ENCODE measurements at places on chromosomes 2 and 18.

GRCh38 chr2:86011449-86011941 lies 94.2 kb downstream of the POLR1A start:
- DNase-seq, result peak; percentile 69

DNA sequence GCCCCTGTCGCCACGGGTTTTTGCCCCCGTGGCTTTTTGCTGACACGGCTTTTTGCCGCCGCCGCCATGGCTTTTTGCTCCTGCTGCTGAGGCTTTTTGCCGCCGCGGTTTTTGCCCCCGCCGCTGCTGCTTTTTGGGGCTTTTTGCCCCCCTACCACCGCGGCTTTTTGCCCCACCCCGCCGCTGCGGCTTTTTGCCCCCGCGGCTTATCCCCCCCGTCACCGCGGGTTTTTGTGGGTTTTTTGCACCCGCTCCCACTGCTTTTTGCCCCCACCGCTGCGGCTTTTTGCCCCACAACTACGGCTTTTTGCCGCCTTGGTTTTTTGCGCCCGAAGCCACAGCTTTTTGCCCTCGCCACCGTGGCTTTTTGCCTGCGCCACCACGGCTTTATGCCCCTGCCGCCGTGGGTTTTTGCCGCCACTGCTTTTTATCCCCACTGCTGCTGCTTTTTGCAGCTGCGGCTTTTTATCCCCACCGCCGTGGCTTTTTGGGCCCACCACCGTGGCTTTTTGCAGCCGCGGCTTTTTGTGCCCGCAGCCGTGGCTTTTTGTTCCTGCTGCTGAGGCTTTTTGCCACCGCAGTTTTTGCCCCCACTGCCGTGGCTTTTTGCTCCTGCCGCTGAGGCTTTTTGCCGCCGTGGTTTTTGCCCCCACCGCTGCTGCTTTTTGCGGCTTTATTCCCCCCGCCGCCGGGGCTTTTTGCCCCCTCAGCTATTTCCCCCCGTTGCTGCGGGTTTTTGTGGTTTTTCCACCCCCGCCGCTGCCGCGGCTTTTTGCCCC lies 2798.0 kb upstream of the TEKT4 start:
- DNase-seq, result no peak

DNA sequence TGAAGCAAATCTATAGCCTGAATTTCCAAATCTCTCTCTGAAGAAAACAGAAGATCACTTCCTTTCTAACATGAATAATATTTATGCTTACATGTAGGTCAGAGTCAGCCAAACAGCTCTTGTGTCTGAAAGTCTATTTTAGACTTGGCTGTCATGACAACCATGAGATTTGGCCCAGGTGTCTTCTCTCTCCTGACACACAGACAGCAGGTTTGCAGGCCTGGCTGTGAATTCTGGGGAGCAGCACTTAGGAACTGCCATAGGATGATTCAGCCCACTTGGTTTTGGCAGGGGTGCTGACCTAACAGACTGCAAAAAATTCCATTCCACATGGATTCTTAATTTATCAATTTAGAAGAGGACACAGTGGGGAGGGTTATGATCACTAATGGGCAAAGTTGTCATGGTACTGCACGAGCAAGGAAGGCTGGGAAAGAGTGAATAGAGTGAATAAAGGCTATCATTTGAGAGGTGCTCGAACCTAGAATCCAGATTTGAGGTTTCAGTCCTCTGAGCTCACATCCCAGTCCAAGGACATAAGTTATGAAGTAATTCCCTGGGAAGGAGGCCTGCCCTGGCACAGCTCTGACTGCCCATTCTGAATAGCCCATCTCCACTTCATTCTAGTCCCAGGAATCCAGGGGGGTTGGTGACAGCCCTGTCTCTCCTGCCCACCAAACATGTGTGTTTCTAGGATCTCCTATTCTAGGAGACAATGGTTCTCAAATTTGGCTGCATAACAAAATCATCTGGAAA lies 453.9 kb upstream of the TRIB2 start:
- DNase-seq, result no peak

DNA sequence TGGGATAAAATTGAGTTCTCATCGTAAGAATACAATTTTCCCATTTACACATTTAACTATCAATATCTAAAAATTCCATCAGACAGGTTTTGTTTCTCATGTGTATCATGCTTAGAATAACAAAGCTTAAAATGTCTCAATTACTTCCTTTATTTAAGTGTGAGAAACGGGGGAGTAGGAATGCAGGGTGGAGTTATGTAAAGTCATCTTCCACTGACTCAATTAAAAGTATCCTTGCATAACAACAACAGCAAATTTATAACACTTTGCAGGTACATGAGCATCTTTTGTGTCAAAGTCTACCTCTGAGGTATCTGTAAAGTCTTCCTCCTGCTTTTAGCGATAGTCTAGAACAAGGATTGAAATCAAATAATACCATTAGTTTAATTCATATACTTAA lies 327.1 kb downstream of the EPHA4 start:
- DNase-seq, result no peak

DNA sequence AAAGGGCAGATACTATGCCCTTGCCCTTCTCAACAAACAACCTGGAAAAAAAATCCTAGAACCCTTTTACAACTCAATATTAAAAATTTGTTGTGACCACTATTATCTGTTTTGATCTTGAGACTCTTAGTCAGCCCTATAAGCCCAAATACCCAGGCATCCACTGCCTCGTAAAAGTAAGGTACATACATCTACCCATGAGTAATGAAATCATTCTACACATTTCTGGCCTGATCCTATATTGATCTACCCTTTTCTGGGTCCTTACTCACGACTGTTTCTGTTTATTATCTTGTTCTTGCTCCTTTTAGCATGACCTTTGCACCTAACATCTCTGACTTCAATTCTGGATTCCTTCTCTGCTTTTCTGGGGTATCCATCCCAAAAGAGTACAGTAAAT lies 56.8 kb downstream of the SCG2 start:
- no peak for DNase-seq

GRCh38 chr2:102789349-102790090 lies 27.7 kb downstream of the TMEM182 start:
- DNase-seq, result no peak

GRCh38 chr2:145157036-145157675 lies 637.2 kb upstream of the ZEB2 start:
- no peak for DNase-seq

DNA sequence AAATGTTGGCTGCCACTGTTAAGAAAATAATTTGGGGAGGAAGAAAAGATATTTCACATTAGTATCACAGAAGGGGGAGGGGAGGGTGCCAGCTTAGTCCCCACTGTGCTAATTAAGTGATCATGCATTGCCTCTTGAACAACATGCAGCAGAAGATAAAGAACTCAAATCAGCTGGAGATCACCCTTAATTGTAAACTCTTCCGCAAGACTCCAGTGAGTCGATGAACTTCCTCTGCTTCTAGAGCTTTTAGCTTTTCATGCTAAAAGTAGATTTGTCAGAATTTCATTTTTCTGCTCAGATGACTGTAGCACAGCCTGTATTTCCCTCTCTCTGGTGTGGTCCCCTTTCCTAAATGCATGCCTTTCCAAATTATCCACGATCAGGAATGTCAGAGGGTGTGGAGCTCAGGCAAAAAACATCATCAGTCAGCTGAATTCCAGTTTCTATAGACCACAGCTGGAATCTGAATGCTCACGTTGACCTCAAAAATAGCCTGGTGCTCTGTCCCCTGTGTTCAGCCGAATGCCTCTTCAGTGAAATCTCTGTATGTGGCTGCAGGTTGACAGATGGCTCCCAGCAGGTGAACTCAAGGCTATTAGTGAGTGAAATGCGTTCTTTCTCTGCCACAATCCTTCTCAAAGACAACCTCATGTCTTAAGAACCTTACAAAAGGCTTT lies 156.8 kb upstream of the UNC80 start:
- no peak for DNase-seq

GRCh38 chr2:216497382-216498069 lies 1.1 kb upstream of the RPL37A start:
- no peak for DNase-seq

DNA sequence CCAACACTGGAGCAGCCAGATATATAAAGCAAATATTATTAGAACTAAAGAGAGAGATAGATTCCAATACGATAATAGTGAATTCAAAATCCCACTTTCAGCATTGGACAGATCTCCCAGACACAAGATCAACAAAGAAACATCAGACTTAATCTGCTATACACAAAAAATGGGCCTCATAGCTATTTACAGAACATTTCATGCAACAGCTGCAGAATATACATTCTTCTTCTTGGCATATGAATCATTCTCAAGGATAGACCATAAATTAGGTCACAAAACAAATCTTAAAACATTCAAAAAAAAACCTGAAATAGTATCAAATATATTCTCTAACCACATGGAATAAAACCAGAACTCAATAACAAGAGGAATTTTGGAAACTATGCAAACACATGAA lies 23.8 kb upstream of the BAZ2B start:
- DNase-seq, result no peak

DNA sequence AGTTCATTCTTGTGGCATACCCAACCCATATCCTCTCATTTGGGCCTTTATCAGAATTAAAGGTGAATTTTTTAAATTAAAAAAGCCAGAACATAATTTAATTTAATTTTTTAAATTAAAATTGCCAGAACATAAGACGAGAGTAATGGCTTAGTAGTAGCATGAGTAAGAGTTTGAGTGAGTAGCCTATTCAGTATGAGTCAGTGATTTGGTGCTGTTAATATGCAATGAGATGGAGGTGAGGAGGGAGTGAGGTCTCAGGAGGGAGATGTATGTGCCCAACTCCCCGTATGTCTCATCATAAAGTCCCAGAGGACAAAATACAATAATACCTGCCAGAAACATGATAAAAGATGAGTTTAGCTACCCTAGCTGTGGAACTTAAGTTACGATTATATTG lies 115.3 kb upstream of the THOC1 start:
- DNase-seq, result no peak

- DNase-seq, result no peak
These were observed 47.1 kb upstream of the SELENOI start for GRCh38 chr2:26298638-26299393.

DNA sequence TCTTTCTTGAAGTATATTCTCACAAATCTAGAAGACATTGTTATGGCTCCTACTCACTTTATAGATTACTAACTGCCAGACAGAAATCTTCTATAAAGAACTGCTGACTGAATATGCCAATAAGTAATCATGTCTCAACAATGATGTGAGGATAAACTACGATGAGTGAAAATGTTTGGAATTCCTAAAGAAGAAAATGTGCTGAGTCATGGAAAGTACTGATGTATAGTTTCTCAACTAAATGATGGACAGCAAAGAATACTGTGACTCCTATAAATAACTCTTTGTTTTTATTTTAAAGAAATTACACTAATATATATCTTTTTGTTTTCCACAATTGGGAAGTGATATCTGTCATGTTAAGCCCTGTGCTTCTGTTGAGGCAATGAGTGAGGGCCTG lies 232.9 kb downstream of the LNPK start:
- no peak for DNase-seq

DNA sequence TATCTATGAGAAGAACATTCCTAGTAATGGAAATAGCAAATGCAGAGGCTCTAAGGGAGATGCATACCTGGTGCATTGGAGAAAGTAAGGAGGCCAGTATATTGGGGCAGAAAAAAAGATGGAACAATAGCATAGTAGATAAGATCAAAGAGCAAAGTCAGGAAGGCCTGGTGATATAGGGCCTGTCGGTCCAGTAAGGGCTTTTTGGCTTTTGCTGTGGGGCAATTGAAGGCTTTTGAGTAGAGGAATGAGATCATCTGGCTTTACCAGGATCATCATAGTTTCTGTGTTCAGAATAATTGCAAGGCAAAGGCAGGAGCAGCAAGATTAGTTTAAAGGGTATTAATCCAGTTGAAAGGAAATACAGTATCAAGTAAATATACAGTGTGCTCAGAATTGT lies 111.8 kb downstream of the EHBP1 start:
- DNase-seq, result no peak

DNA sequence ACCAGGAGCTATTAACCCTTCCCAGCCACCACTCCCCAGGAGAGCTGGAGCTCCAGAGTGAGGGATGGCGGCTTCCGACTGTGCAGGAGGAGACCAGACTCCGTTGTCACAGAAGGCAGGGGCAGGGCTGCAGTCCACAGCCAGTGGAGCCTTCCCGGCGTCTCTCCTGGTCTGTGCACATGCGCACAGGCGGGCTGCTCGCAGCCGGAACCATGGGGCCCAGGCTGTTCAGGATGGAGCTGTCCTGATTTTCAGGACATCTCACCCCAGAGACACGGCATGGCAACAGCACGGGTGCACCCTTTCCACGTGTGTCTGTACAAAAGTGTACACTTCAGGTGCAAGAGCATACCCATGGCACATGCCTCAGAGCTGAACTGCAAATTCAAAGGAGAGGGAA lies 28.9 kb downstream of the EIPR1 start:
- DNase-seq, result no peak

GRCh38 chr2:39805936-39806608 lies 27.0 kb upstream of the THUMPD2 start:
- no peak for DNase-seq

GRCh38 chr2:7363906-7364305 lies 446.7 kb downstream of the RNF144A start:
- DNase-seq, result no peak

DNA sequence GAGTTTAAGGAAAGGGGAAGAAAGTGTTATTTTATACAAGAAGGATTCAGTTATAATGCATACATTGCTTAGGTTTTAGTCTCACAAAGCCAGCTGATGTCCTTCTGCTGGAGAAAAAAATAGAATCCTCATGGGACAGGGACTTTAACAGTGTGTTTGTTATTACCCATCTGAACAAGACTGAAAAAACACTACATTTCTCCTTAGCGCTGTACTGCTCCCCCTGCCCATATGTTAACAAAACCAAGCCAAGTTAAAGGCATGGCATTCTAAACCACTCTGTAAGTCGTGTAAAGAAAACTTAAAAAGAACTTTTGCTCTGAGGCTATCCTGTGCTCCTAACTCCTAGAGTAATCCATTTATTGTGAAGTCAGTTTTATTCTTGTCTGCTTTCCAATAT lies 102.6 kb upstream of the NYAP2 start:
- no peak for DNase-seq

- DNase-seq, result no peak
These were observed 42.6 kb downstream of the HNRNPLL start for GRCh38 chr2:38560092-38560491.

GRCh38 chr2:171166328-171166983 lies 5.8 kb upstream of the TLK1 start:
- DNase-seq, result no peak

- no peak for DNase-seq
These were observed 87.4 kb downstream of the MYT1L start for GRCh38 chr2:2243666-2244065.

DNA sequence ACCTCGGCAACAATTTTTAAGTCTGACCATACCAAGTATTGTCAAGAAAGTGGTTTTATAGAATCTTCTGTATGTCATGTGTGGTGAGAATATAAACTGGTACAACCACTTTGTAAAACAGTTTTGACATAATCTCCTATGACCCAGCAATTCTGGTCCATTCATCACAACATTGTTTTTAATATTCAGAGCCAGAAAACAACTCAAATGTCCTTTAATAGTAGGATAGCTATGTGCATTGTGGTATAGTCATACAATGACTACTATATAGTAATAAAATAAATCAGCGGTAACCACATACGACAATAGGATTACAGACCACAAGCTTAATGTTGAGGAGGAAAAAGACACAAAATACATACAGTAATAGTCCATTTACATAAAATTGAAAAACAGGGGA lies 175.2 kb upstream of the SPATS2L start:
- DNase-seq, result no peak

GRCh38 chr2:61471905-61472805 lies 1.3 kb upstream of the USP34 start:
- DNase-seq, result peak; percentile 27
